ENCODE measurements at places on chromosomes 2 and 18.

GRCh38 chr2:111118981-111119821, 1.5 kb upstream of the BCL2L11 start:
- no peak for DNase-seq

DNA sequence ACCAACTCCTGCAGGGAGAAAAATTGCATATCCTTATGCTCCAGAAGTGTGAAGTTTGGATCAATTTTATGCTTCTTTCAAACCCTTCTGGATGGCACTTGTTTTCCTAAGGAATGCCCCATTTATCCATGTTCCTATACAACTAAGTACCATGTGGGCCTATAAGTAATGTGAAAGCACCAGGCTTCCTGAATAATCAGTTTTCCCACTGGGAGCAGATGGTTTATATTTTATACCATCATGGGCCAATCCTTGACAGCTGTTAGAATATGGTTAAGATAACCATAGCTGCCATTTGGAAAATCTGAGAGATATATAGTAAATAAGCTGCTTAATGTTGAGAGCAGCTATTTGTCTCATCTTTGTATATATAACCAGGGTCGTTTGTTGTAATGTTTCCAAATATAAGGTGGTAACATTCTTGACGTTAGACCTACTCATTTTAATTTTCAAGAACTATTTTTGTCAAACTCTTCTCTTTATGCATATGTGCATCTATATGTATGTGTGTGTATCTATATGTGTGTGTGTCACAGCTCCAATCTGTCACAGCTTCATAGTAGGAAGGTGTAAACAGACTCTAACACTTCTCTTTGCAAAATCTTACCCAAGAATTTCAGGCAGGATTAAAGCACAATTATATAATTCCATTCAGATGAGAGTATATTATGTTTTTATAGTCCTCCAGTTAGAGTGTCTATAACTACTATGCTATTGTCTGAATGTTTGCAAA, 458.7 kb upstream of the GCFC2 start:
- no peak for DNase-seq

DNA sequence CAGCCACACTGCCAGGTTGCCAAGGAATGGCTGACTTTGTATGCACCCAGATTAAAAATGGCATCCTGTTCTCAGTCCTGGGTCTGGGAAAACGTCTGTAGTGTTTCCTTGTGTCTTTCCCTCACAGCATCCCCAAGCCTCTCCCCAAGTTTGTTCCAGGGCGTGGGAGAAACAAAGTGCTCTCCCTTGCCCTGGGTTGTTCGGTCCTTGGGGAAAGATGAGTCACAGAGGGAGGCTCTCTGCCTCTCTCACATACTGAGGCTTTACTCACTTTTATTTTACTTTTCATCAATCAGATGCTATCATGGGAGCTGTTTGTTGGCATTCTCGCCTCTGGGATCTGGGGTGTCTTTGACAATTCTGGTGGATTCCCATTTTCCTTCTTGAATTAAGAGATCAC, 492.3 kb downstream of the XIRP2 start:
- no peak for DNase-seq

DNA sequence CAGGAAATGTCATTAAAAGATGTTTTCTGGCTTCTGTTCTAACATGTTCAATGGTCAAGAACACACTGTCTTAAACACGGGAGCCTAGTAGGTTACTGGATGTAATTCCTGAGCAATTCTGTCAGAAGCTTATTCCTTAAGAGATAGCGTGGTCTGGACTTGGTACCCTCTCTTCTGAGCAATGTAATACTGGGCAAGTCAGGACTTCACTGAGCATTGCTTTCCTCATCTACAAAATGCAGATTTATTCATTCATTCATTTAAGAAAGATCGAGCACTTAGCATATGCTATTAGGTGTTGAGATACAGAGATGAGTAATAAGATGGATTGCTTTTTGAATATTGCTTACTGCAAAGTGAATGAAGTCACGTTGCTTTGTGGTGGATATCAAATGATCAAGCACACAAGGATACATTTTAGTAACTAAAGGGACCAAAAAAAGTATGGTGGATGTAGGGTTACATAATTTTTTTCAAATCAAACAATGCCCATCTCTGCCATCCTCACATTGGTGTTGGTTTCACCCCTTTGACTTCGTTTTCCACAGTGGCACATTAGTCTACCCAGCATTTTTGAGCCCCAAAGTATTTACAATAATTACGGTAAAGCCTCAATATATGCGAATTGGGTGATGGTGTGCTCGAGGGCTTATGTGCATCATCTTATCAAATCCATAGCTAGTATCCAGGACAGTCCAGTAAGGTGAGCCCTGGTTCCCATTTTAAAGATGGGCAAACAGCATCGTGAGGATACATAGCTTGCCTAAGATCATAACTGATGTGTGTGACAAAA, 65.3 kb downstream of the ZC3H6 start:
- DNase-seq = no peak
